ENCODE measurements at places on chromosomes 3 and 15.

GRCh38 chr3:58230876-58231552, 6.6 kb upstream of the ABHD6 start:
- DNase-seq, result no peak

- DNase-seq, result no peak
Observed at GRCh38 chr3:141653847-141654246, 84.3 kb upstream of the RNF7 start.

- no peak for DNase-seq
Observed at GRCh38 chr3:159987291-159987711, 1.3 kb upstream of the IL12A start.

- DNase-seq, result no peak
Observed at GRCh38 chr3:114375608-114376421, 82.0 kb downstream of the TIGIT start.

DNA sequence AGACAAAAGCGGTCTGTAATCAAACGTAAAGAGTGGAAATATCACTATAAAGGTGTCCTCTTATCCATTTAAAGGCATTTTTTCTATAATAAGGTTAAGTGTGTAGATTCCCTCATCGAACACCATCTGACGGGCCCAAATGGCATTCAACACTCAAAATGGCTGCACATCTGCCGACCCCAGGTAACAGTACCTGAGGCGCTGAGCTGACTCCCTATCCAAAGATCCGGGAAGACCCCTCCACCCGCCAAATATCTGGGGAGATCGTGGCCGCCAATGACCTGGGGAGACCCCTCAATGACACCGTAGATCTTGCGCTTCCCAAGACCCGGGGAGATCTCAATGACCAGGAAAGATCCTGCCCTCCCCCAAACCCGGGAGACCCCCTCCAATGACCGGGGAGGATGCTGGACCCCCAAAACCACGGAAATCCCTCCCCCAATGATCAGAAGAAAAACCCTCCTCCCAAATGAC, 476 bp downstream of the IP6K2 start:
- DNase-seq, result peak; percentile 72

- no peak for DNase-seq
Observed at GRCh38 chr15:47932261-47932660, 188.5 kb upstream of the SLC24A5 start.

DNA sequence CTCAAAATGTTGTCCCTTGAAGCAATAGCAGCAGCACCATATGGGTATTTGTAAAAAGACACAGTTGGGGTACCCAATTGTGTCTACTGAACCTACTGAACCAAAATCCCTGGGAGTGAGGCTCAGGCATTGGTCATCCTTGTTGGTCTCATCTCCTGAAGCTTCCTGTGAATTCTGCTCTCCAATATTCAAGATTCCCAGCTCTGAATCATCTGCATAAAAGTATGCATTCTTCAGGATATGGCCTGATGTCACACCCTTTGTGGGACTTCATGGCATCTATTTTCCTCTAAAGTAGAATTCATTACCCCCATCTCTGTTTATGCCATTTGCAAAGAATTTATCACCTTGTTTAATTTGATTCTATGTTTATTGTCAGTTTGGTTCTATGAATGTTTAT, 13.3 kb upstream of the PTX3 start:
- no peak for DNase-seq

DNA sequence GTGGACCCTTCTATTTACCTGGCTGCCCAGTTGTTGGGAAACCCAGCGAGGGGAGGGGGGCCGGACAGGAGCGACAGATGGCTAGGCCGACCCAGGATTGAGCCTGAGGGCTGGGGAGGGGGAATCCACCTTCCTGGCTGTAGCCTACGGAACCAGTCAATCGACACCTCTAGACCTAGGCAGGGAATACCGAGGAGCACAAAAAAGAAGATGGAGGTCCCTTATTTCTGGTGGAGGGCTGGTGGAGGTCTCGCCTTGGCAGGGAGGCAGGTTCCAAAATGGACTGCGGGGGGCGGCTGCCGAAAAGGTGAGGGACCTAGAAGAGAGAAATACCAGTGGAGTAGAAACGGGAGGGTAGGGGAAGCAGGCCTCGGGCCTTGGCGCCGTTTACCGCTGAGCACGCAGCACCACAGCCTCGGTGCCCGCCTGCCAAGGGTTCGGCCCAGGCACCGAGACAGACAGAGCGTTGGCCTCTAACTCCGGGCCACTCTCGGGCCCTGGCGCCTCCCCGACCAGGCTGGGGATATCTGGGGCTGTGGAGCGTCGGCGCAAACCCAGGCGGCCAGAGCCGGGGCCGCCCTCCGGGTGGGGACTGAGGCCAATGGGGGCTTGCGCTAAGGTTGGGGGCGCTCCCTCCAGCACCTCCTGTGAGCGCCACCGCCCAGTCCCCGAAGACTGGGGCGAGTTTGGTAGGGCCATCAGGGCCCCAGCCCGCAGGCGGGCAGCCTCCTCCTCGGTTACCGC, 1.6 kb downstream of the ANKRD63 start:
- DNase-seq, result no peak

GRCh38 chr3:27366062-27366591, 3.1 kb downstream of the NEK10 start:
- no peak for DNase-seq

GRCh38 chr3:62710751-62711150, 164.5 kb downstream of the CADPS start:
- no peak for DNase-seq

GRCh38 chr3:73485877-73486330, 138.8 kb downstream of the PDZRN3 start:
- no peak for DNase-seq

- no peak for DNase-seq
Observed at GRCh38 chr3:158160958-158161357, 51.1 kb downstream of the RSRC1 start.

DNA sequence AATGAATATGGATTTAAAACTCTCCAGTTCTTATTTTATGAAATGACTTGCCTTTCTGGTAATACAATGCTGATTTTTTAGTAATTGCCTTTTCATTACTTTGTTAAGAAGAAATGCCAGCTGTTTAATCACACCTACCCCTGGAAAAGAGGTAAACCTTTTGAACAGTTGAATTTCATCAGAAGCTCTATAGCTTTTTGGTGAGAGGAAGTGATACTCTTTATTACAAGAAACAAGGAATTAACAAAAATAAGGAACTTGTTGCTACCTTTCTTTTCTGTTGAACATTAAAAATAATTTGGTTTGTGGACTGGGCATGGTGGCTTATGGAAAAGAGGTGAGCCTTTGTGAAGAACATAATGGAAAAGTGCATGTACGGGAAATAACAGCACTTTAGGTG, 19.7 kb downstream of the BLOC1S6 start:
- DNase-seq, result no peak

DNA sequence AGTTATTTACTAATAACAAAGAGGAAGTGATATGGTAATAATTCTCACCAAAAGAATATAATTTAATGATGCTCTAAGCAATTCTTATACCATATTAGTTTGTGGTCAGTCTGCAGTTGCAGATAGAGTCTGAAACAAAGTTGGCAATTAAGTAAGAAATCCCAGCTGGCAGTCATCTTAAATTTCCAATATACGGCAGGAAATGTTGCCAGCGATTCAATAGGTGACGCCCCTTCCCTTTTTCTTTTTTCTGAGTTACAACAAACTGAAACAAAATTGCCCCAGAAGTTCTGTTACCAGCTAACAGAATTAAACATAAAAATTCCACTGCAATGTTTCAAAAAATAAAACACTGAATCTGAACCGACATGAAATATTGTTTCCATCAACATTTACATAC, 26.7 kb downstream of the LRRFIP2 start:
- no peak for DNase-seq

- no peak for DNase-seq
Observed at GRCh38 chr3:196440696-196441095, 8.5 kb upstream of the UBXN7 start.

DNA sequence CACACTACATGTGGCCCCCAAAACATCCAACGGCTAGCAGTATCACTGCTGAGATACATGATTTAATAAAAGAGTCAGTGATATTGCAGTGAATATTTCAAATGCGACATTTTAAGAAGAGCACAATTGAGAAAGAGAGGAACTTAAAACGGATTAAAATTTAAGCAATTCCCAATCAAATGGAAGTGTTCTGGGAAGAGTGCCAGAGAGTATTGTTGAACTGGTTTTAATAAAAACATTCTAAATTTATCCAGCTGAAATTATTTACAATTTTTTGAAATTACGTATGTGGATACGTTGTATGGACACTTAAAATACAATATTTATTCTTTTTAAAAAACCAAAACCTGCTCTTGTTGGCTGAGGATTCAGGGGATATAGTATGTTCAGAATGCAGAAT, 117.7 kb downstream of the C3orf38 start:
- DNase-seq, result no peak

GRCh38 chr3:196238612-196239560, 22.6 kb downstream of the SLC51A start:
- no peak for DNase-seq

DNA sequence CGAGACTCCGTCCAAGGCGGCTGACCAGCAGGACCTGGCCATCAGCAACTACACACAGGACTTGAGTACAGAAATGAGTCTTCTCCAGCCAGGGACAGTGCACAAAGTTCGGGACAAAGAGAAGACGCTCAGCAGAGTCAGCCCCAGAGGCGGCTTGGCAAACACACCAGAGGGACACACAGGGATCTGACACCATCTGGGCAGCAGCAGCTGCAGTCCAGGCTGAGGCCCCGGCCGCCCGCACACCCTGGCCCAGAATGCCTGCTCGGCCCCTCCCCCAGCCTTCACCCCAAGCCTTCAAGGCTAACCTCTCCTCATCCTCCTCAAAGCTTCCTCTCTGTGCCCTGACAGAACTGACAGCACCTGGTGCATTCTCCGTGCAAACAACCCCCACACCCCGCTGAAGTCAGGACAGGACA, 61.1 kb downstream of the XXYLT1 start:
- no peak for DNase-seq

All from activated effector memory CD4-positive, alpha-beta T cell treated with anti-CD3 and anti-CD28 coated beads, Interleukin-2, amount 50 U/mL, for 16 hours (primary cell).